NCI-H1092 (cell line): ENCODE measurements at places on chromosomes 12 and 14.

DNA sequence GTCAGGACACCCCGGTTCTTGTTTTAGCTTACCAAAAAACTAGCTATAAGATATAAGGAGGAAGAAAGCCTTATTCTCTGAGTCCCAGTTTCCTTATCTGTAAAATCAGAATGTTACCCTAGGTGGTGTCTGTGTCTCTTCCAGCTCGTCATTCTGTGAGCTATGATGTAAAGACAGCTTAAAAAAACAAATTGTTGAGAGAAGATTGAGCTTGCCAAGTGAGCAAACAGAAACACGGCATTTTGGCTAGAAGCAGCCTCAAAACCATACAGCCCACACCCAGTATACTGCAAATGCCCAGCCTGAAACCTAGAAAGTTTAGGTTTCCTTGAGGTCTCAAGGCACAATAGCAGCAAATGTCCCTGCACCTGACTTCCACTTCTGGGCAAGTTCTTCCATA, 151.4 kb downstream of the SSPN start:
- no peak for DNase-seq

GRCh38 chr12:126076515-126076914, 1011.3 kb downstream of the AACS start:
- no peak for DNase-seq

DNA sequence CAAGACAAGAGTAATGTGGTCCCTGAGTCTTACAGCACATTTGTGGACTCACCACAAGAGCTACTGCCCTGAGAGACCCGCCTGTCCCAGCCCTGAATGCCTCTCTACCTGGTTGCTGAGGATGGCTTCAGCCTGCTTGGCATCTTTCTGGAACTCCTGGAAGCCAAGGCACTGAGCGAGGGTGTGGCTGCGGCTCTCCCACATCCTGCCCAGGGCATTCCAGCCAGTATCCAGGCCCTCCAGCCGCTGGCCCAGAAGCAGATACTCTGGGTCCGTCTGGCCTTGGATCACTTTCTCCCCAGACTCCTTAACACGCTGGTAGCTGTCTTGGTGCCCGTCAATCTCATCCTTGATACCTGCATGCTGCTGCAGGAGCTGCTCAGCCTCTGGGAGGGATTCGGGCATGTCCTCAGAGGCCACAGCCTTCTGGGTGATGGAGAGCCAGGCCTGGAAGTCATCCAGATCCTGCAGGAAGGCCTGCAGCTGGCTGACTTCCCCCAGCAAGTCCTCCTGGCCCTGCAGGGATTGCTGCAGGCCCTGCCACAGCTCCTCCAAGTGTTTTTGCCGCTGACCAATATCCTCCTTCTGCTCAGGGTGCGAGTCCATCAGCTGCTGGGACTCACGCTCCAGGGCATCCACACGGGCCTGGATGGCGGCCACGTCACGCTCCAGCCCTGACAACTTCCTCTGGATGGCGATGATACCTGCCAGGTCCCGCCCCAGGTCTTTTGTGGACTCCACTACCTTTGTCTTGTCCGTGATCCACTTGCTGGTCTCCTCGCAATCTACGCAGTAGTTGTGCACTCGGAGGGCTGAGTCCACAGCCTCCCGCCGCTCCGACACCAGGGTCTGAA, 82.3 kb downstream of the PLEKHG3 start:
- no peak for DNase-seq

- DNase-seq, result no peak
These were observed 3.9 kb upstream of the RARG start for GRCh38 chr12:53235742-53236442.

GRCh38 chr12:5648692-5649359, 216.9 kb downstream of the NTF3 start:
- peak; percentile 84 for DNase-seq

DNA sequence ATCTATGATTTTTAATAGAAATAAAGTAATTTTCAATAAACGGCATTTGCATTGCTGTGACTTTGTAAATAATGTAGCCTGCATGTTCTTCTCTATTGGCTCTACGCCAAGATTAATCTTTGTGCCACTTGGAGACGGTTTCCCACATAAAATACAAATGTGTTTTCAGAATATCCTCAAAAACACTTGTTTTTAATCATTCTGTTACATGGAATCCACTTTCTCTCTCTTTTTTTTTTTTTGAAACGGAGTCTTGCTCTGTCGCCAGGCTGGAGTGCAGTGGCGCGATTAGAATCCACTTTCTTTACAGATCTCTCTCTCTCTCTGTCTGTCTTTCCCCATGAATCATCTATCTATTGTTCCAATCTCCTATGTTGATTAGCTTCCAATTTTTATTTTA, 22.8 kb upstream of the SSPN start:
- no peak for DNase-seq

DNA sequence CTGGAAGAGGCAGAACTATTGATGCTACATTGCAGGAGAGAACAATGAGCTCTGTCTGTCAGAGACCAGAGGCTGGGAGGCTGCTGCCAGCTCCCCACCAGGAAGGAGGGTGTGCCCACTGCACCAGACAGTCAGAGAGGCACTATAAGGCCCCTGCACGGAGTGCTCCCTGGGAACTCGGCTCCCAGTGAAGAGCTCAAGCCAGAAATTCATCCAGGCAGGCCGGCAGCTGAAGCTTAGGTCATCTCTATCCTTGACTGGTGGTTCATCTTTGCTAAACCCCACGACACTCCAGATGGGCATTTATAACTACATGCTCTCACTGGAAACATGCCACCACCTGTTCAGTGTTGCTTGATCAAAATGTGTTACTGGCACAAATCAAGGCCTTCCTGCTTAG, 65.1 kb upstream of the GPATCH2L start:
- DNase-seq, result no peak

- DNase-seq, result no peak
These were observed 268.5 kb downstream of the LRIG3 start for GRCh38 chr12:58651850-58652249.

DNA sequence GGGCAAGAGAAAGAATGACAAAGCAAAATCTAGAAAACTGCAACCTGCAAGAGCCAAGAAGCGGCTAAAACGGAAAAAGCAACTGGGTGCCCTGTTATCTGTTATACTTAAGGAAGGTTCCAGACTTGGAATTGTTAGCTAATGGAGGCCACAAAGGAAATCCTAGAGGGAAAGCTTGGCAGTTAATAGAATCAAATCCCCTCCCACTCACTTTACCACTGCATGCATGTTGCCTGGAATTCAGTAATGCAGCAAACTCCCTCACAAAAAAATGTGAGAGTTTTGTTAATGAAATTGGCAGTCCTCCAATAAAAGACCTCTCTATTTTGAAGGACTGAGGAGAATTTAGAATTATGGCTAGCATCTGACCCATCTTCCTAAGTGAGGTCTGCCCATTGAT, 164.2 kb upstream of the SOX5 start:
- DNase-seq, result no peak

GRCh38 chr14:93012951-93013719, 90.2 kb downstream of the CHGA start:
- no peak for DNase-seq

DNA sequence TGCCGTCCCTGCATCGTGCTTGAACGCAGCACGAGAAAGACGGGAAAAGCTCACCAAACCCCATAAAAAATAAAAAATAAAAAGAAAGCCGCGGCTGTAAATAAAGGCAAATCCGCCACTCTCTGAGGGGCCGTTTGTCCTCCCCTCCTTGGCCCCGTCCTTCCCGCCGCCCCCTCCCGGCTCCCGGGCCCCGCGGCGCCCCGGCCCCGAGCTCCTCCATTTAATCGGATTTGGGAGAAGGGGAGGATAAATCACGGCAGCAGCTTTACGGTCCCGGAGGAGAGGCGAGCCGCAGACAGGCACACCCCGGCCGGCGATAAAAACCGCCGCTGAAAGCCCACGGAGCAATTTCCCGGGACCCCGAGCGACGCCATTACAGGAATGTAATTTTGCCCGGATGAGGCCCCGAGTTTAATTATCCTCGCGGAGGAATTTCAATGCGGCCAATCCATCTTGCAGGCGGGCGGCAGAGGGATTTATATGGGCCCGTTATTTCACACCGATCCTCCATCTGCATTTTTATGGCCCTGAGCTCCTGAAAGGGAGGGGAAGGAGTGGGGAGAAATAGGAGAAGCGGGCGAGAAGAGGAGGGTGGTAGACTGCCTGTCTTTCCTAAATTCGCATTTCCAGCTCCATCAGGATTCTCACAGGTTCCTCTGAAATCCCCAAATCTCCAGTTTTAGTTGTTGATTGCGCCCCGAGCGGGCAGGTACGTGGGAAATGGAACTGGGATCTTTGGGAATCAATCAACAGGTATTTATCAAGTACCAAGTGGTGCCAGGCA, 1.3 kb upstream of the ATP5MC2 start:
- DNase-seq, result no peak

GRCh38 chr14:57382283-57382682, 8.1 kb upstream of the NAA30 start:
- DNase-seq, result no peak

GRCh38 chr14:64860039-64860438, 19.7 kb downstream of the SPTB start:
- DNase-seq, result no peak

DNA sequence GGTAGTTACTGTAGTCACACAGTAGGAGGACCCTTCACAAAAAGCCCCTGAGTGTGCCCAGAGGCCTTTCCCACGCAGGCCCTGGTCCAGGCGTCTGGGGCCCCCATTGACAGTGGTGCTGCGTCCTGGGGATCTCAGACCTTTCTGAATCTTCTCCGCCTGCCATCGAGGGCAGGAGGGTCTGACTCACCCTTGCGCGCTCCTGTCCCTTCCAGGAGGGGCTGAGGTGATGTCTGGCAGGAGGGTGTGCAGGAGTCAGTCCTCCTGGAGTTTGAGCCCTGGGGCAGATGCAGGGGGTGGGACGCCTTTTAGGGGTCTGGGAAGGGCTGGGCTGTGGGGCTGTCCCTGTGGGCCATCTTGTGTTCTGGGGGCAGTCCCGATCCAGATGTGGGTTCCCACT, 386.8 kb downstream of the TMEM121 start:
- no peak for DNase-seq

DNA sequence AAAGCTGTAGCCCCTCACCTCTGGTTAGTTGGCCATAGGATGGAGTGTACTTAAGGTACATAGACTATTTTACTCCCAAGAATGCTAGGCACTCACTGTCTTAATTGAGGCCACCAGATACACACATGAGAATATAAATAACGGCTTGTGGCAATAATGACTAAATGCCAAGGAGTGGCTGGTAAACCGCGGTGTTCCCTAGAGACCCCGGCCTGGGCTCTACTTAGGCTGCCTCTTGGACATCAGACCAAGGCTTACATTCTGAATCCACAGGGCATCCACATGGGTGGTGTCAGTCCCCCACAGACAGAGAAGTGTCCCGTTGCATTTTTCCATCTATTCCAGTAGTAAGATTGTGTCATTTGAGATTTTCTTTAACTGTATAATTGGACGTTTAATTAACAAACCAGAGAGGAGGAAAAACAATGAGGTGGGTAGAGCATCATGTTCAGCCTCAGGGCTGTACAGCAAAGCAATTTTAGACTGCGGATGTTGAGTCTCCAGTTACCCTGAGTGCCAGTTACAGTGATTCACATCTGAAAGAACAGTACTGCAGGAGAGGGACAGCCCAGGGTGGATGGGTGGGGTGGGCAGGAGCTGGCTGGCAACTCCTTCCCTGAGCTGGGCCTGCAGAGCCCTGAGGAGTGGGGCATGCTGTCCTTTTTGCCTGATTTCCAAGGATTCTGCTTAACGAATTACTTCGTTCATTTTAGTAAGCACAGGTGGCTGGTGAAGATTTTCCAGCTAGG, 20.5 kb downstream of the CKB start:
- DNase-seq, result no peak

DNA sequence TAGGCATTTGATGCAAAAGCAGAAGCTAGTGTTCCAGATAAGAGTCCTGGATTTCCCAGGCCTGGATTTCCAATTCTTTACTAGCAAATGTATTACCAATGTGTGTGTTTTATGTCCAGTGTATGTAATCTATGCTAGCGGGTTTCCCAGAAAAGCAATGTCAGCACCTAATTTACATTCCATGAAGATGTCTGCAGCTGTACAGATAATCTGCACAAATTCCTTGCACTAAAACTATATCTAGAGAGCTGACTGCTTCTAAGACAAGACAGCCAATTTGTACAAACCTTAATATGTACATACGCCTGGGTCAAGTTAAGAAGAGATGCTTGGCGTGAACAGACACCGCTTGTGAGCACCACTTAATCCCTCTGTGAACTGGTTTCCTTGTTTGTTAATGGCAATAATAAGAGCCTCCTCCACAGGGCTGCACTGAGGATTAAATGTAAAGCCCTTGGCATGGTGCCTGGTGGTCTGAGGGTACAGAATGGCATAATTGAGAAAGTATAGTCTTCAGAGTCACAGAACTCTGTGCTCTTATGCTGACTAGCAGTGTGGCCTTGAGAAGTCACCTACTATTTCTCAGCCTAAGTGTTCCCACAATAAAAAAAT, 185.6 kb downstream of the EPS8 start:
- peak; percentile 45 for DNase-seq

- no peak for DNase-seq
These were observed 9.6 kb downstream of the ACTN1 start for GRCh38 chr14:68969278-68970033.

GRCh38 chr12:21169878-21170472, 39.0 kb downstream of the SLCO1B1 start:
- peak; percentile 13 for DNase-seq

DNA sequence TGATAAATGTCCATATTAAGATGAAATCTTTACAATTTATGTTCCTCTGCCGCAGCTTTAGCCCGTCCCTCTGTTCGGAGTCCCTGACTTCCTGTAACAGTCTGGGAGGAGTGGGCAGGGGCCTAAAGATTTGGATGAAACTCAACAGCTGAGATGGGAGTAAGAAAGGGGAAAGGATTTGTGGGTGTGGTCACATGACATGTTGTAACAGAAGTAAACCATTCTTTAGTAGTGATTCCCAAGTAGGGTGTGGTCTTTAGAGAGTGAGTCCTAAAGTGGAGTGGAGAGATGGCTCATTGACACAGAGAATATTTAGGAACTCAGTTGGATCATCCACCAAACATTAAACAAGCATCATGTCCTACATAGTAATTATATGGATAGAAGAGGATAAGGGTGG, 12.9 kb downstream of the TMEM117 start:
- no peak for DNase-seq

DNA sequence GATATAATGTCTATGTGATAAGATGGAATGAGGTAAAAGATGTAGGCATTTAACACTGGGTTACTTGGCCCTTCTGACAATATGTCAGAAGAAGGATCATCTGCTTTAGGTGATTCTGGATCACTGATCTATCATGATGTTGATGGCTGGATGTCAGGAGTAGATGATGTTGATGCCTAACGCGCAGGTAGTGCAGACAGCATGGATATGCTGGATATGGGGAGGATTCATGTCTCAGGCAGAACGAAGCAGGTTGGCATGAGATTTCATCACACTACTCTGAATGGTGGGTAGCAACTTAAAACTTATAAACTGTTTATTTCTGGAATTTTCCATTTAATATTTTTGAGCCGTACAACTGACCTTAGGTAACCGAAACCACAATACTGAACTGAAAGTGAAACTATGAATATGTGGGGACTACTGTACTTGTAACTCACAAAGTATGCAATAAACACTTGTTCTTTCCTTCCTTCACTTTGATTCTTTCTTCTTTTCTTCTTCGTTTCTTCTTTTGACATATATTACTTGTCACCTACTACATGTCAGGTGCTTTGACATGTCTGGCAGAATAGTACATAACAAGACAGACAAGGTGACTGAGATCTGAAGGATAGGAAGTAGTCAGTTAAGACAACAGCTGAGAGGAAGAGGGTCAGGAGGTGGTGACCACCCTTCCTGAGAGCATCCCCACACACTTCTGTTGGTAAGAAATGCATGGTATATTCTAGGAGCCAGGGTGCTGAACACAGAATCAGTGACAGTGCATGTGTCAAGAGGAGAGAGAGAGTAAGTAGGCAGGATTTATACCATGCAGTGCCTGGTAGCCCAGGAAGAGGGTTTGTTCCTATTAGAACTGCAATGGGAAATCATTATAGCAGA, 238.8 kb downstream of the PPFIA2 start:
- no peak for DNase-seq

GRCh38 chr12:128911861-128912260, 58.6 kb downstream of the GLT1D1 start:
- DNase-seq, result no peak
